ENCODE measurements at places on chromosomes 2 and 18.

DNA sequence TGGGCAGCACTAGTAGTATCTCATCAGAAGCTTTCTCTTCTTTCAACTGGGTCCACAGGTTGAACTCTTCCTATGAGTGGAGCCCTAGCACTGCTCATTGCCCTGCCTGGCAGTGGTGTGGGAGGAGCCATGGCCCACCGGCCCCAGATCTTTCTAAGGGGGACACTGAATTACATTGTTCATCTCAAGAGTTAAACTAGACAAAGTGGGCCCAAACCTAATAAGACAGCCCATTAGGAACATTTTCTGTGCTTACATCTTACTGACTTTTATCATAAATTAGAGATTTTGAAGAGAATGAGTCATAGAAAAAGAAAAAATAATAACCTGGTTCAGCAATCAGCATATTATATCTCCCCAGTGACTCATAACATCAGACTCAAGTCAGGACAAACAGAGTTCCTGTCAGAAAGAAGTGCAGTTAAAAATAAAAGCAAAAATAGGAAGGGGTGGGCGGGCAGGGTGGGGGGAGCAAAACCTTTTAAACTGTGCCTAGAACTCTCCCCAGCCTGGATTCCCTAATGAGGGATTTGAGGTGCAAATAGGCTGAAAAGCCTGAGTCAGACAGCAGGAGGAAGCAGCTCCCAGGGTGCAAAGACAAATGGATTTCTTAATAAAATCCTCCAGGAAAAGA is 161.6 kb upstream of the TRIB2 start:
- DNase-seq, result no peak

GRCh38 chr2:237109421-237109934 is 23.8 kb downstream of the COPS8 start:
- DNase-seq, result no peak

DNA sequence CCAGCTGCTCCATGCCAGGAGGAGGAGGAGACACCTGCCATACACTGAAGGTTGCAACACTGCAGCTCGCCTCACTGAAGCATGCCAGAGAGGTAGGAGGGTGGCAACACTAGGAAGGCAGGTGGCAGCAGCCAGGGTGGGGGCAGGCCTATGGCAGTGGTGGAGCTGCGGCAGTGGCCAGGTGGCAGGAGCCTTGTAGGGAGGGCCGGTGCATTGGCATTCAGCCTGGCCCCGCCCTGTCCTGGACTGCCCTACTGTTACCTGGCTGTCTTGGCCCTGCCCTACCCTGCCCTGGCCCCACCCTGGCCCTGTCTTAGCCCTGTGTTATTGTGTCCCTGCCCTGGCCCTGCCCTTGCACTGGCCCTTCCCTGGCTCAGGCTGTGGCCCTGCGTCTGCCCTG is 7.4 kb upstream of the ANKRD62 start:
- DNase-seq, result no peak

GRCh38 chr2:57877811-57878170 is 168.8 kb upstream of the VRK2 start:
- no peak for DNase-seq

- no peak for DNase-seq
Measured at GRCh38 chr2:118766871-118767270, 80.6 kb downstream of the EN1 start.

DNA sequence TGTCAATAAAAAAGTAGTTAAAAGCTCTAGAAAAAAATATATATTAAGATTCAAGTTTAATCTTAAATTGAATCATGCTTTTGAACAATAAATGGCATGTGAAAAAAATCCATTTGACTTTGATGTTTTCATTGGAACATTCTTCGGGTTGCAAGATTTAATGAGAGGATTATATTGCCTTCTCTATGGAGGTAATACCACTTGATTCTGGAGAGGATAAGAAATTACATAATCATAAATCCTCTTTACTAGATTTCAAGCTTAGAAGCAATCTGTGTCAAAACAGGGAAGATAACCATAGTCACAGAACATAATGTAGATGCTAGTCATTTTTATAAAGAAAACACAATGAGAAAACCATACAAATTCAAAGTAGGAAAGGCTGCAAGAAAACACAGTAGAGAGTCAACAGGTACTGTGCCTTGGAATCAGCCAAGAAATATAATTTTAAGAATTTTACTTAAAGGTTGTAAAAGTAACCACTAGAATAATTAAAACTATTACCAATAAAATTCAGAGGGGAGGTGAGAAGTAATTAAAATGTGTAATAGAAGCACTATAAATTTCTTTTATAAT is 18.7 kb upstream of the MAPRE2 start:
- DNase-seq, result no peak

GRCh38 chr2:99554238-99554637 is 64.4 kb upstream of the REV1 start:
- no peak for DNase-seq

- no peak for DNase-seq
Measured at GRCh38 chr18:13405305-13406038, 186.9 kb downstream of the LDLRAD4 start.

DNA sequence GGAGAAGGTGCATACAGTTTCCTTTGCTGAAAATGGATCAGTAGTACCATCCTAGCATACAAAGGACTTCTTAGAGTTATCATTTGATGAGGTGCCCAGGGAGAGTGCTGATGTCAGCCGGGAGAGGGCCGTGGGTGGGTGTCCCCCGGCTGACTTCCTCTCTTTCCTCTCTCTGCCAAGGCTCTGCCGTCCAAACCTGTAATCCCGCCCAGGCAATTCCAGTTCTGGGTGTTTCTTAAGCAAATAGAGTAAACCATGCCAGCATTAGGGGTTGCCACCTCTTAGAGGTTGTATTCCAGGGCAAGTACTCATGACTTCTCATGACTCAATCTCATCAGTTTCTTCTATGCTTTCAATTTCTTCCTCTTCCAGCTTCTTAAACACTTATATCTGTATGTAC is 117.2 kb downstream of the GATA6 start:
- no peak for DNase-seq

GRCh38 chr18:34807106-34807796 is 97.2 kb downstream of the DTNA start:
- no peak for DNase-seq

- DNase-seq, result no peak
Measured at GRCh38 chr18:50961974-50962373, 5.9 kb upstream of the ELAC1 start.

- no peak for DNase-seq
Measured at GRCh38 chr2:58155160-58155778, 85.9 kb downstream of the FANCL start.

DNA sequence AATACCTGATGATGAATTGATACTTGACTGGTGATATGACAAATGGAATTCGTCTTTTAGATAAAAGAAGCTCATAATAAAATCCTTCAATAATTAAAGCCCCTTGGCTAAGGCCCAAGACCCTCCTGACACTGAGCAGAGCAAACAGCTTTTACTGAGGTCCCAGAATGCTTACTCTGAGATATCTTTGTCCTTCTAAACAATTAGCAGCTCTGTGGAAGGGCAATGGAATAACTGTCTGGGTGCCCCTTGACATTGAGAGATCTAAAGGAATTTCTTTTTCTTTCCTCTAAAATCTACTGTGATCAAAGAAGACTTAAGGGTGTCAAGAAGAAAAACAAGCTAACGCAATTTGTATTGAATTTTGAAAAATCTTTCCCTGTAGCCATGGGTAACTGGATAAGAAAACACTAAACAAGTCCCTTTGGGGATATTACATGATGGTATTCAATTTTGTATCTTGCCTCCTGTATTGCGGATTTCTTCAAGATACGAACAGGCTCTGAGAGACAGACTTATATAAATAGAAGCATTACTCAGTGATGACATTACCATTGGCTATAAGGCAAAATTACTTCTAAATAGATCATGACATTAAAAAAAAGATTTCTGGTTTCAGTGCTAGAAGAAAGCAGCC is 128.8 kb downstream of the MREG start:
- no peak for DNase-seq

- DNase-seq, result no peak
Measured at GRCh38 chr18:13545955-13546354, 180.4 kb downstream of the FAM210A start.

DNA sequence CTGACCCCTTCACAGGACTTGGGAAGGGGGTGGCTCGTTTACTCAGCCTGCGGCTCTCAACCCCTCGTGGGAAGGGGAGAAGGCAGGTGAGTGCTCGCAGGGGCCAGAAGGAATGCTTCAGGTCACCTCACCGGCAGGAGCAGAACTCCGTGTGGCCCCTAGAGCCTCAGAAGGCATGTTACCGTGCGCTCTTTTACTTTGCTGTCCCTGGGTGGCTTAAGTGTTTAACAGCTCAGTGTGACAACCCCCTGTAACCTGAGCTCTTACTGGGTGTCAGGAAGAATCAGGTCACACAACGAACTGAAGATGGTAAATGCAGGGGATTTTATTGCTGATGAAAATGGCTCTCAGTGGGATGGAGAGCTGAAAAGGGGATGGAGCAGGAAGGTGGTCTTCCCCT is 1235.4 kb downstream of the LRP1B start:
- DNase-seq, result no peak

All from stimulated activated naive CD4-positive, alpha-beta T cell (primary cell).